ENCODE measurements at places on chromosomes 7 and 10.

DNA sequence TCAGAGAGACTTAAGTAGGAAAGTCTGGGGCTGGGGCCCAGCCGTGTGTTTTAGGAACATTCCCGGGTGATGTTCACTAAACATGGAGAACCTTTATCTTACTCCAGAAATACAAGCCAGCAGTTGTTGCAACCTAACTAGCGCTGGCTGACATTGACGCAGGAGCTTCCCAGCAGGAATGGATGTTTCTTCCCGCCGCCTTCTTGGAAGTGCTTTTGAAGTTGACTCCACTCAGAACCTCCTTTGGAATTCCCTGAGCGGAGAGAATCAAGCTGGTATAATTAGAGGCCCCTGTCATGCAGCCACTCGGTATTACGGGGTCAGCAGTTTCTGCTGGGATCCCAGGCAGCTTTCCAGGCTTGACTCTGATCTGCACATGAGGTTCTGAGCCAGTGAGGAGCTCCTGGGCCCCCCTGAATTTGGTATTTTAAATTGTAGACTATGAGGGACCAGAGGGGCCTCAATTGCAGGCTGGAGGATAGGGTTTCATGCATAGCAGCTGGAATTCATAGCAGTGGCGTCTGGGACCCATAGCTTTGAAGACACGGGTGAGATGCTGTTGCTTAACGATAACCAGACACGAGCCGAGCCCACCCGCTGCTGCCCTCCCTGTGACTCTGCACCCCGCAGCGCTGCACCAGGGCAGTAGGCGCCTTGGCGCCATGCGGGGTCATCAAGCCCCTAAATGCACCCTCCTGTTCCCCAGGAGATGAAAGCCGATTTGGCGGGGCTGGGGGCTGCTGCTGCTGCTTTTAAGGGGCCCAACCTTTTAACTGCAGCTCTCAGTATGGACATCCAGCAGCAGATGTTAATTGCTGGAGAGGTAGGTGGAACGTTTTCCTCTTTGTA lies 61.8 kb downstream of the EEPD1 start:
- DNase-seq, result no peak

GRCh38 chr10:125048094-125048864 lies 106.4 kb downstream of the ZRANB1 start:
- DNase-seq, result peak; percentile 86

- no peak for DNase-seq
These were observed 4.2 kb downstream of the CYP17A1 start for GRCh38 chr10:102832987-102833386.

- DNase-seq, result no peak
These were observed 68.8 kb upstream of the PITRM1 start for GRCh38 chr10:3241274-3241921.

- DNase-seq, result no peak
These were observed 60.8 kb upstream of the CELF2 start for GRCh38 chr10:10956681-10957542.

DNA sequence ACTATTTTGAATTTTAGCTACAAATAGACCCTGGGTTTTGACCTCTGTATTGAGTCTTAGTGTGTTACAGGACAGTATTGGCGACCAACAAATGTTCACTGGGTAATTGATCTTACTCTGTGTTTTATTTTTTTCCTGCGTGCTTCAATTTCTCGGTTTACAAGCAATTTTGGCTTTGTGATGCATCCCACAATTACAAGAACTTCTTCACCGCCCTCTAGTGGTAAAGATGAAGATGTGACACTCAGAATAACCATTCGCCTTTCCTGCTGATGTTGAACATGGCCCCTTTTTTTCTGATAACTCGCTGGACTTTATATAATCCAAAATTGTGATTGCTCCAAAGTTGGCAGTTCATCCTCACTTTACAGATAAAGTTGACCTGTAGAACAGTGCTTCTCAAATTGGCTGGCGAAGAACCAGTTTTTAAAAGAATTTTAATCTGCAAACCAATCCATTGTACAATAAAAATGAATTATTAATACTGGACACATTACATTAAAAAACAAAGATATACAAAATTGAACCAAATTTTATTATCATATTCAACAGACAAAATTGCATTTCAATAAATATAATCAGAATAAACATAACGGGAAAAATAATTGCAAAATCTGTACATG lies 20.2 kb upstream of the SMC3 start:
- no peak for DNase-seq

GRCh38 chr10:97873569-97873968 lies 23.9 kb downstream of the GOLGA7B start:
- DNase-seq, result no peak

GRCh38 chr7:50366311-50366710 lies 61.8 kb downstream of the IKZF1 start:
- no peak for DNase-seq

GRCh38 chr7:94701555-94701973 lies 45.6 kb upstream of the SGCE start:
- DNase-seq, result no peak

DNA sequence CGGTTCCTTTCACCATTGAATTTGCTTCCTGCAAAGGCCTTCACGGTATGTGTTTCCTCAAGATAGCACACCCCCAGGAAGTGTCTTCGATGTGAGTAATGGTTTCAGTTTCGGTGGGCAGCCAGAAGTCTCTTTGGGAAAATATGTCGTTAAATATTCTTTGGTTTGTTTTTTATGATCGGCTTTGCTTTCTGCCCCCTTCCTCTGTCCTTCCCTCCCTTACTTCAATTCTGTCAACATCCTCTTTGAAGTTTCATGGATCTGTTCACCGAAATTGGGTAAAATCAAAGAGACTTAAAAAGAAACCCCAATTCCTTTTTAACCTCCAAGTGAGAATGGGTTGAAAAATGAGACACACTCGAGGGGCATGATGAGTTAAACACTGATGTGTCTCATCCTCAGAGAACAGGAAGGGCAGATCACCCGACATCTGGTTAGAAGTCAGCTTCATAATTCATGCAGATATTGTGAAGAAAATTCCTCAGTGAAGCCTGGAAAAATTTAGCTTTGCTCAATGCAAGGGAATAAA lies 170.8 kb upstream of the HABP2 start:
- no peak for DNase-seq

DNA sequence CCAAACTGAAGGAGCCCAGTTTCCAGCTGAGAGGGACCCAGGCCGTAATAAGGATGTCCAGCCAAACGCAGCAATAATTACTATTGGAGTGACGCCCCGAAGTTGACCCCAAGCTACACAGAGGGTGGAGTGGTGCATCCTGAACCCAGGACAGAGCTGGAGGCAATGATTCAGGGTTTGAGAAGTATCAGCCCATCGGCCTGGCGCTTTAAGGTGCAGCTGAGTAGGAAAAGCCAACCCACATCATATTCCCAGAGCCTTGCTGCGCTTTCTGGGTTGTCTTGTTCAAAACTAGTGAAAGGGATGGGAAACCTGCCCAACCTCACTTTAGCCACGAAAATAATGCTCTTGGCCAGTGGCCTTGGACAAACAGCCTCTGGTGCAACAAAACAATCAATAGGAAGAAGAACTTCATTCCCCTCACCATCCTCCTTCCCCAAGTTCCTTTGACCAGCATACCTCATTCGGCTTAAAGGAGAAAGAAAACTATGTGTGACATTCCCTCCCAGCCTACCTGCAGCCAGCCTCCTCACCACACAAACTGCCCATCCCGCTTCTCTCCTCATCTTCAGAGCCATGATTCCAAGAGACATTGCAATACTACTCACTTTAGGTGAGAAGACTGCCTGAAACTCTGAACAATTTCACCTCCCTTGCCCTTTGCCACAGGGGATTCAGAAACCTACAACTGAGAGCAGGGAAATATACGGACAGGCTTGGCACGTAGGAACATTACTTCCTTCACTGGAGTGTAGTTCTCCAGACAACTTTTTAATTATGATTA lies 217.2 kb upstream of the MKLN1 start:
- DNase-seq, result no peak

GRCh38 chr10:75127471-75127870 lies 16.0 kb downstream of the SAMD8 start:
- no peak for DNase-seq

- DNase-seq, result no peak
These were observed 46.9 kb upstream of the ORC5 start for GRCh38 chr7:104254696-104255095.

GRCh38 chr10:59957975-59958374 lies 51.6 kb upstream of the CCDC6 start:
- no peak for DNase-seq

DNA sequence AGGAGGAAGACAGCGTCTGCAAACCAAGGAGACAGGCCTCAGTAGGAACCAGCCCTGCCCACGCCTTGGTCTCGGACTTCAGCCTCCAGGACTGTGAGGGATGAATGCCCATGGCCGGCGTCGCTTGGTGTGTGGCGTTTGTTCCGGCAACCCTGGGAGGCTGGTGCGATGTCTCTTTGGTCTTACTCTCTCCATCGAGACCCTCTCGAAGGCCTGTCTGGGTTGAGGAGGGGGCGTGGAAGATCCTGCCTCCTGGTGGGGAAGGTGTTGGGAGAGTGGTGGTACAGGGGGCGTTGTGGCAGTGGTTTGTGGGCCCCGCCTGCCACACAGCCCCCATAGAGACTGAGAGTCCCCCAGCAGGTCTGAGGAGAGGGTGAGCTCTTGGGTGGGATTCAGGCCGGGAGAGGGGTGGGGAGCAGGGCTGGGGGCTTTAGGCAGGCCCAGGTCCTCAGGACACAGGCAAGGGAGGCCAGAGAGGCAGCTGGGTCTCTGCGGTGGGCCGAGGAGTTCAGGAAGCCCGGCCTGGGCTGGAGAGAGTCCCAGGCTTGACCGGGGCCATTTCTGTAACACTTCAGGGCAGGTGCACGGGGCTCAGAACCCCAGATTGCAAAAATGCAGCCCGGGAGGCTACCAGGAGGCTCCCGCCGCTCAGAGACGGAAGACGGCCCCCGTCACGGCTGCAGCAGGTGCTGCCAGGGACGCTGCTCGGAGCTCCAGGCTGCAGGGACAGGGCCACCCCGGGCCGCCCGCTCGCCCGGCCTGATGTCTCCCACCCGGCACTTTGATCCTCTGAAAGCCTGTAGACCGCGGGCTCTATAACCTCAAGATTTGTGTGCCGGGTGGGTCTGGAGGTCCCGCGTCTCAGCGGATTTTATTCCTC lies 33.8 kb upstream of the PSMG3 start:
- no peak for DNase-seq

- DNase-seq, result no peak
These were observed 1.0 kb upstream of the KNDC1 start for GRCh38 chr10:133158756-133159610.

DNA sequence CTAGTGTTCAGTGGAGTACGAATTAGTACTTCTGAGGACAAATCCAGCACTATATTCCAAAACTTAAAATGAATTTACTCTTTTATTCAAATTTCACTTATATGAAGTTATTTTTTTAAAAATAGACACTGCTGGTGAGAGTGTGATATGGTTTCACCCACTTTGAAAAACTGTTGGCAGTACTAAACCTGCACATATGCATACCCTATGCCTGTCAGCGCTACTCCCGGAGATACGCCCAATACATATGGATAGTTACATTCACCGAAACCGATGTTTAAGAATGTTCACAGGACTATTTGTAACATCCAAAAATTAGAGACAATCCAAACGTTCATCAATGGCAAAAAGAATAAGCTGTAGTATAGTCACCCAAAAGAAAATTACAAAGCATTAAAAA lies 69.6 kb downstream of the UBE2H start:
- no peak for DNase-seq

- no peak for DNase-seq
These were observed 96.5 kb downstream of the BTRC start for GRCh38 chr10:101450277-101451080.

DNA sequence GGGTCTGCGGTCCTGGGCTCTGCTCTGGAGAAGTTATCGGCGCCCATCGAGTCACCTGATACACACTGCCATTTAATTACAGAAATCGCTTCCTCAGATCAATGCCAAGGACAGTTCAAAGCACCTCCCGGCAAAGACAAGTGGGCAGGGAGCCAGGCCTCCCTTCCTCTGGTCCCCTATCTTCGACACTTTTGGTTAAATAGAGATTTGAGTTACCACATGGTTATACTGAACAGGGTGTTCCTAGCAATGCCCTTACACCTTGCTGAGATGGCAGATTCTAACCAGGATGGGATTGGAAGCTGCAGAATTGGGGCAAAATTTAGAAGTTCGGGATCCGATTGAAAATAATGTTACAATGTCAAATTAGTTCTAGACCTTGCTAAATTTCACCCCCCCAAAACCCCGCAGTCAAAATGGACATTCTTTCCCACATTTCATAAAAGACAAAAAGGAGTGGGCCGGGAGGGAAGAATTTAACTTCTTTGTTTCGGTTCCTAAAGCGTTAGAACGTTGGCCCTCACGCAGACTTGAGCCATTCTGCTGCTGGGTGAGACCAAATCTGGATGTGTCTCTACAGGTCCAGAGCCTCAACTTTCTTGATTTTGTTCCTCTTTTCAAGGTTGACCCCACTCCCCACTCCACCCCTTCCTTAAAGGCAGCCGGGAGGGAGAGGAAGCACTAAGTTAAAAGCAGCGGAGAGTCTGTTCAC lies 2.2 kb upstream of the DLX5 start:
- no peak for DNase-seq

- no peak for DNase-seq
These were observed 13.7 kb downstream of the AHCYL2 start for GRCh38 chr7:129238546-129238945.

DNA sequence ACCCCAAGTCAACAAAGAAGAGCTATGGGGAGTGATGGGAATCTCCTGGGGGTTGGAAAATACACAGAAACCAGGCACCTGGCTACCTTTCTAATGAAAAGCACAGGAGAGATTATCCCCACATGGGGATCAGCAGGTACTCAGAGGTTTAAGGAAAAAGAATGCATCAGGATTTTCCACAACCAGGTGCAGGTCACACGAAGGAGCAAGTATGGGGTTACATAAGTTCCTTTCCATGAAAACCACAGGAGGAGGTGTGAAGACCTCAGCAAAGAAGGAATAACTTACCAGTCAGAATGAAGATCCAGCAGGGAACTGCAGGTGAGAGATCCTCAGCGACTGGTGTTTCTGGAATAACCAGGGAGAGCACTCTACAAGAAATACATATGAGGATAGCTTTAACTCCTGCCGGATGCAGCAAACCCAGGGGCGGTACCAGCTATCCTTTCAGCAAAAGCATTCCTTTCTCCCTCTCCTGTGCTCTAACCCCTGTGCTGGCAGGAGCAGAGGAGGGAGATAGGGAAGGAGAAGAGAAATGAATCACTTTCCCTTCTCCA lies 116.7 kb upstream of the TMEM106B start:
- DNase-seq, result no peak

DNA sequence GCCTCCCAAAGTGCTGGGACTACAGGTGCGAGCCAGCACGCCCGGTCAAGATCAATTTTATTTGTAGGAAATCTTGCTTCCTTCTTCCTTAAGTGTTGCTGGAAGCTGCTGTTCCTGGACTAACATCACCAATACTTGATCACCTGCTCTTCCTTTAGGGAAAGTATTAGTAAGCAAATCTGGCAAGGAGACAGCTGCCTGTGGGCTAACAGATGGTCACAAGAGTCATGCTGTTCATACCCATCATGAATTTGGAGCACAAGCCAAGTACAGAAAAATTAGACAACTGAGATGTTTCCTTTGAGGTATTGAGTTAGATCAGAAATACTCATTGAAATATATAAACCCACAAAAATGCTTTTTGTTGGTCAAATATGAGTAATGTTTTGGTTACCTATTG lies 27.9 kb downstream of the BAIAP2L1 start:
- no peak for DNase-seq

- DNase-seq, result no peak
These were observed 1124.4 kb downstream of the NXPH1 start for GRCh38 chr7:9557853-9558252.

GRCh38 chr7:8135417-8135816 lies 126.5 kb downstream of the ICA1 start:
- no peak for DNase-seq
